ENCODE measurements at places on chromosomes 2 and 18.

GRCh38 chr18:34848156-34848555 lies 138.1 kb downstream of the DTNA start:
- DNase-seq = no peak

GRCh38 chr2:178404368-178404767 lies 46.6 kb downstream of the PRKRA start:
- DNase-seq = no peak

DNA sequence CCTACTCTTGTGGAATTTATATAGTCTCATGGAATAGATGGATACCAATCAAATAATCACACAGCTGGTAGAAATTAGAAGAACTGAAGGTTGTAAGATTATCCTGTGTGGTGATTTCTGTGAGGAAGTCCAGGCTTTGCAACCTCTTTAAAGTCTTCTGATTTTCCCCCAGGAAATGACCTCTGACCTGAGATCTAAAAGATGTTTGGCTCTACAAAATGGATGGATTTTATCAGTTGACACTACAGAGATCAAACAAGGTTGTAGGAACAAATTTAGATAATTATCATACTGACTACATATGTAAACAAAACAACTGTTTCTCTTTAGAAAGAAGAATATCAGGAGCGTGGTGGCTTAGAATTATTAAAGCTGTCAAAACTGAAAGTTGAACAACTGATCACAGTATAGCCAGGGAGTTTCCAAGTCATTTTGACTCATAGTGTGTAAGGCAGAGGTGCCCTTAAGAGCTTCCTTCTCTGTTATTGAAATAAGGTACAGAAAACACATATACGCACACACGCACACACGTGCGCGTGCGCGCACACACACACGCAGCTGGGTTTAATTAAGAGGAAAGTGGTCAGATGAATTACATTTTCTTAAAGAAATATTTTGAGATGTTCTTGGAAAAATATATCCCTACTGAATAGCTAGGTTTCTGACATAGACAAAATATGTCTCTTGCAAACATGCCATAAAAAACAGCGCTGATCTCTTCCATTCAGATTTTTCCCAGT lies 35.5 kb upstream of the PELI1 start:
- no peak for DNase-seq

GRCh38 chr2:62293490-62294271 lies 97.8 kb downstream of the B3GNT2 start:
- no peak for DNase-seq

GRCh38 chr2:162256591-162256991 lies 13.3 kb upstream of the FAP start:
- DNase-seq = no peak

GRCh38 chr18:46250812-46251173 lies 146.6 kb downstream of the HAUS1 start:
- DNase-seq = no peak

DNA sequence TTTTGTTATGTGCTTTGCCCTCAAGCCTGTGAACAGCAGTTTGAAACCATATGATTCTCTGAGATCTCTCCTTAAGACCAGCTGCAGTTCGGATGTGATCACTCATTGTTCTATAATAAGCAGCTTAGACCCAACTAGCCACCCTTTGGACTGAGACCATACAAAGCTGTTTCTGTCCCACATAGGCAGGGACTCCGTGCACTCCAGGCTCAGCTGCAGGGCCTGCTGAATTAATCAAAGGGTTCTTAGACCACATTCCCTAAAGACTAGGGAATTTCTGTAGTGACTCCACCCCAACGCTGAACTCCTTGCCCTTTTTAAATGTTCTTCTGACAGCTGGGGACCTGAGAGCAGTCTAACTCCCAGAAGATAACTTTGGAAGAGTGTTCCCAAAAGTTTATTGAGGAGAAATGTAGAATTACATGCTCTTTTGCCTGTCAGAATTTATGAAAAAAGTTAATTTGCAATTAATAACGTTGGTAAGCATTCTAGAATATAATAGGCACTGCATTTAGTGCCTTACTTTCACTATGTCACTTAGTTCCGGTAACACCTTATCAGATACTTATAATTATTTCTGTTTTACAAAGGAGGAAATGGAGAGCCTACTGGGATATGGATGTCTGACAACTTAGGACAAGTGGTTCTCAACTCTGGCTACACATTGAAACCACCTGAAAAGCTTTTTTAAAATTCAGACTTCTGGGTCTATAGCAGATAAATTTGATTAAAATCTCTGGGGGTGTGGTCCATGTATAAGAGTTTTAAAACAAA lies 42.3 kb downstream of the GULP1 start:
- no peak for DNase-seq

DNA sequence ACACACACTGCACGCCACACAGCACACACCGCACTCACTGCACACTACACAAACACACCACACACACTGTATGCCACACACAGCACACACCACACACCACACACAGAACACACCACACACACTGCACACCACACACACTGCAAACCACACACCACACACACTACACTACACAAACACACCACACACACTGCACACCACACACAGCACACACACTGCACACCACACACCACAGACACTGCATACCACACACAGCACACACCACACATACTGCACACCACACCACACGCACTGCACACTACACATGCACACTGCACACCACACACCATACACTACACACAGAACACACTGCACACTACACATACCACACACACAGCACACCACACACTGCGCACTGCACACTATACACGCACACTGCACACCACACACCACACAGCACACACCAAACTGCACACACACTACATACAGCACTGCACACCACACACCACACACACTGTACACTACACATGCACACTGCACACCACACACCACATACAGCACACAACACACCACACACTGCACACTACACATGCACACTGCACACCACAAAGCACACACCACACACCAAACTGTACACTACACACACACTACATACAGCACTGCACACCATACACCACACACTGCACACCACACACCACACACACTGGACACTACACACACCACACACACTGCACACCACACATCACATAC lies 59.6 kb downstream of the ASB1 start:
- DNase-seq = no peak
